ENCODE measurements at places on chromosomes 13 and 19.

- DNase-seq: no peak
These were observed 320.1 kb downstream of the MTUS2 start for GRCh38 chr13:29140277-29140676.

GRCh38 chr19:33374236-33374714 is 766 bp downstream of the CEBPG start:
- peak; percentile 10 for DNase-seq

DNA sequence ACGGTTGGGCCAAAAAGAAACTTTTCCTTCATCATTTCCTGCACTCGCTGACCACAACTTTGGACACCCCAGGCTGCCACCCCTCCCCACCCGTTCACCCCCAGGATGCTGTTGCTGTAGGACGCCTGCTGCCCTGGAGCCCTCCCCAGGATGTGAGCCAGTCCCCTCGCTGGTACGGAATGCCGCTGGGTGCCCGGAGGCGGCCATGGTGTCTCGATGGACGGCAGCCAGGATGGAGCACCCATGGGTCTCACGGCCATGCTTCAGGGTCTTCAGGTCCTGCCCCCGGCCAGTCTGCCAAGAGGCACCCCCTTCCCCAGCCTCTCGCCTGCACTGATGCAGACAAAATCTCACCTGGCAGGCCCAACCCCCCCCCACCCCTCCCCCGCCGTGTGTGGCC is 15.4 kb upstream of the CSNK1G2 start:
- DNase-seq: no peak

DNA sequence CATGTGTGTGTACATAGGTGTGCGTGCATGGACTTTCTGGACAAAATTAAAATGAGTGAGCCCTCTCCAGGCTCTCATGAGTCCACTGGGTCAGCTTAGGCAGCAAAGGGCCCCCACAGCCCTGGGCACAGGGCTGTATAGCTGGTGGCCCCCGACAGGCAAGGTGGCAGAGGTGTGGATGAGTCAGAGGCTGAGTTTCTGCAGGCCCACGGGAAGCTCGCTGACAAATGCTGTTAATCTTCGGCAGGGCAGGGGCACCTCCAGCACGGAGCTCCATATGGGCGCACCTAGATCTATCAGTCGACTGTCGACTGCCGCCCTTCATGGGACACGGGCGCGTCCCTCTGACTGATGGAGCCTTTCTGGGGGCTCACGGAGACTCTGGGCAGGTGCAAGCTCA is 181.1 kb downstream of the URI1 start:
- DNase-seq: no peak

DNA sequence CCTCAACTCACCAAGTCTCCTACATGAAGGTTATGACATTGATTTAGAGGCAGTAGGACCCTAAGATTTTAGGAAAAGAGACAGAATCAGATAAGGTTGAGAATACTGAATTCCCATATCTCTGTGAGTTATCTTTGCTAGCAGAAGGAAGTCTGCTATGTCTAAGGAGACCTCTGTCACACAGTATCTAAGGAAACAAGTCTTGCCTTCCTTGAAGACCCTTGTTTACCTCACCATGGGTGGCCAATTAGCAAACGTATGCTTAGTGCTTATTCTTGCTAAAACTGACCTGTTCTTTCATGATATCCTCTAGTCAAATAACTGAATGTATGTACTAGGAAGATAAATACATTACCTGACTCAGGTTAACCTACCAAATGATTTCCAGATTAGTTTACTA is 855.4 kb upstream of the SLITRK1 start:
- DNase-seq: no peak

All from RPMI7951 (cell line).